ENCODE measurements at places on chromosomes 11 and 22.

DNA sequence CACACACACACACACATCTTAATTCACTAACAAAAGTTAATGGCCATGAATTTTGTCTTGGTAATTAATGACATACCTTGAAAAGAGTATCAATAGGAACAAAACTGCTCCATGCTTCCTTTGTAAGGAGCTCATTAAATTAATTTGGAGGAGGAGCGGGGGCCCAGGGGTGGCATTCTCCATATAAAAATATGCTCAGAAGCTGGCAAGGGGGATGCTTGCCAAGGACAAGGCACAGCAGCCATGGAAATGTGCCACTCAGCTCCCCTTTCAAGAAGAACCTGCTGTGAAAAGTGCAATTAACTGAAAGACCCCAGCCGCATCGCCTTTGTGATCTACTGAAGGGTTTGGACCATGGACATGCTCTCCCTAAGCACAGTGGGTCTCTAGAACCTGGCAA lies 385.9 kb upstream of the API5 start:
- DNase-seq: peak; percentile 80

DNA sequence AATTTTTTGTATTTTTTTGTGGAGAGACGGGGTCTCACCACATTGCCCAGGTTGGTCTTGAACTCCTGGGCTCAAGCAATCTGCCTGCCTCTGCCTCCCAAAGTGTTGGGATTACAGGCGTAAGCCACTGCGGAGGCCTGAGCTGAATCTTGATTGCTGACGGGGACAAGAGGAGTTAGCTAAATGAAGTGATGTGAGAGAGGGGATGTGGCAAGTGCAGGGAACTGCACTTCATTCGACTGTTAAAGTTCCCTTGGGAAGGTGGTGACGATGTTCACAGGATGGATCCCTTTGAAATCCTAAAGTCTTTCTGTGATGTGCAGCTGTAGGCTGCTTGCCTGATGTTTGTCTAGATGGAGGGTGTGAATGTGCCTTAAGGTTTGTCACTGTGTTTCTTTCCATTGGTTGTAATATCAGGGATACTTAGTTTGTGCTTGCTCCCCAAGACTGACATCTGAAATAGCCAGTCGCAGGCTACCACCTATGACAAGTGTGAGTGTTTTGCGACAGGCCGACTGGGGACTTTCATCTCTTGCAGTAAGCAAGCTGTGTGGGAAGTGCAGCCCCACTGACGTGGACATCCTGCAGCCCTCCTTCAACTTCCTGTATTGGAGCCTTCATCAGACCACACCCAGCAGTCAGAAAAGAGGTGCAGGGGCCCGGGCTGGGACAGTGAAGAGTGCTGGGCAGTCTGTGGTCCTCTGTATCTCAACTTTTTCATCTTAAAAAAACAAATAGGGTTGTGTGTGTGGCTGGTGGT lies 19.6 kb upstream of the CCDC134 start:
- DNase-seq: no peak

GRCh38 chr11:106601684-106602297 lies 416.5 kb downstream of the GUCY1A2 start:
- no peak for DNase-seq

DNA sequence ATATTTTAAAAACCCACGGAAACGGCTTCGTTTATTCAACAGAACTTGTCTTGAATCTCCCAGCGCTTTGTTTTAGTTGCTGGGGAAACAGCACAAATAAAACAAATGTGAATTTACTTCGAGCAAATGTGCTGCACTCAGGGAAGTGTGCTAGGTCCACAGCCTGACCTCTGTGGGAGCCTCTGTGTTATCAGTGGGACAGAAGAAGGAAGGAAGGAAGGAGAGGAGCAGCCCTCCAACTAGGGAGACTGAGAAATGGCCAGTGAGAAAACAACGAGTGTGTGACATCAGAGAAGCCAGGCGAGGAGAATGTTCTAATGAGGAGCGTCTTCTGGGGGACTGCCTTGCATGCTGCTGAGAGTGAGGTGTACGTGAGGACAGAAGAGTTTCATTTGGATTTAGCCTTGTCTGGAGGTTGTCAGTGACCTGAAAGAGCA lies 42.7 kb downstream of the PPP6R3 start:
- DNase-seq: no peak

- no peak for DNase-seq
Measured at GRCh38 chr11:28834877-28835276, 726.7 kb downstream of the METTL15 start.

- DNase-seq: no peak
Measured at GRCh38 chr22:18021431-18021830, 2.9 kb downstream of the MICAL3 start.

DNA sequence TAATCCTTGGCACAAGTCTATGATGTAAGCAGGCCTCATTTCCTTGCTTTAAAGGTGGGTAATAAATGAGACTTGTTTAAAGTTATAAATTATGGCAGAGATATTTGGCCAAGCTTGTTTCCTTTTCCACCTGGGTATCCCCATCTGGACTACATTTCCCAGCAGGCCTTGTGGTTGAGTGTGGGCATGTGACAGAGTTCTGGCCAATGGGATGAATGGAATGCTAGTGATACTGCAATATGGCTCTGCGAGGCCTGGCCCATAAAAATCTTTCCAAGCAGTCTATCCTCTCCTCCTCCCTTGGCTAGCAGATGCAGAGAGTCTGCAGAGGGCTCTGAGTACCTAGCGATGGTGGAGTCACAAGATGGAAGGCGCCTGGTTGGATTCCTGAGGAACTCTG lies 102.5 kb downstream of the TIMP3 start:
- DNase-seq: peak; percentile 14

DNA sequence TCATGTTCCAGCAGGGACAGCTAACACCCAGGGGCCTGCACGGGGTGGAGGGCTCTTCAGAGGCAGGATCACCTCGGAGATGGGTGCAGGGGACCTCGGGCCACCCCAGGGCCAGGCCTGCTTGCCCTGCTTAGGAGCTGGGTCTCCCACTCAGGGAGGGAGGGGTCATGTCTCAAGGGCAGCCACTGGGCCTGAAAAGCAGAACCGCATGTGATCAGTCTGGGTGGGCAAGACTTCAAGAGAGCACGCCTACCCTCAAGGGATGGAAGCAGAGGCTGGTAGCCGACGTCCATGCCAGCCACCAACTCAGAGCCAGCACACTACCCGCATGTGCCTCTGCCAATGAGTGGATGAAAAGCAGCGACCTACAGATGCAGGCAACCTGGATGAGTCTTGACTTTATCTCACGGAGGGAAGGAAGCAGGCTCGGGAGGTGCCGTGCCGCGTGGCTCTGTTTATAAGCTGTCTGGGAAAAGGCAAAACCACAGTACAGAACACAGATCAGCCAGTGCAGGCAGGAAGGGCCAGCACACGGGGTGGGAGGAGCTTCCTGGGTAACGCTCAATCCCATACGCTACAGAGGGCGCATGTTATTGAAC lies 16.0 kb downstream of the TBX1 start:
- DNase-seq: no peak

GRCh38 chr11:92811341-92811740 lies 158.1 kb upstream of the MTNR1B start:
- peak; percentile 89 for DNase-seq

All from NCI-H69 (cell line).